Midbrain (tissue), 1 donor: ENCODE measurements at places on chromosomes 2 and 18.

- no peak for DNase-seq
Measured at GRCh38 chr18:64972545-64972944, 778.3 kb upstream of the CDH7 start.

- DNase-seq = no peak
Measured at GRCh38 chr2:190571686-190572085, 37.2 kb upstream of the NEMP2 start.

DNA sequence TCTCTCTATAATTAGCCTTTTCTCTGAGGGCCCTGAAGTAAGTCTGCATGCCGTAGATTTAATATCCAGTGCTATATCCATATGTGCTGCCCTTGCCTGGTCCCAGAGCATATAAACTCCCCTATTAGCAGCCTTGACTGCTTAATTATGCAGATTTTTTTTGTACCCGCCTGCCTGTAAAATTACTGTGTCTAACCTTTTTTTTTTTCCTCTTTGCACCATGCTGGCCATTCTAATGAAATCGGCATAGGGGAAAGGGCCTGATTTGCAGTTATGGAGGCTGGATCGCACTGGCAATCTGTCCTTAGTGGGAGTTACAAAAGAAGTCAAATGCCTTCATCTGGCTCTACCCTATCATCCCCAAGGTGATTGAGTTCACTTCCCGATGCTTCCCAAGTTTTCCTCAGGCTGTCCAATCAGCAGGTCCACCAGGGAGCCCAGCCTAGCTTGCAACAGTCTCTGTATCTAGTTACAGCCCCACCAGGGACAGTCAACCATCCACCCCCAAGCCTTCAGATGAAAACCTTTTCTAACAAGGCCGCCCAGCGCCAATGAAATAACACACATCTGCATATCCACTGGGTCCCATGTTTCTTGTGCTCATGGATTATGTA is 239.0 kb downstream of the ZNF521 start:
- no peak for DNase-seq

DNA sequence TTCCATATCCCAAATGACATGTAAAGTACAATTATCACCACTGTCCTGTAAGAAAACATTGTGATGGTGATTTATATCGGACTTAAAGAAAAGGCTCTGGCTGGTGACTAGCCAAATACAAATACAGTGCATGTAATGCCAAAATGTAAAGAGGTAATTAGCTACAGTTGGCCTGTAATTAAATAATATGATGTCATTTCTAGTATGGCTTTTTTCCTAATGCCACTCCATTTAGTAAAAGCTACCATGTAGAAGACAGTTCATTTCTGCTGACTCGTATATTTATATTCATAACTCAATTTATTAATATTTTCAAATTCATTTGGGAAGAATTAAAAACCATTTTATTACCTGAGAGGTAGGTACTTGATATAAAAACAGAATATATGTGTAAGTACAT is 815.7 kb downstream of the ERBB4 start:
- DNase-seq = no peak

- no peak for DNase-seq
Measured at GRCh38 chr2:96529376-96530143, 7.0 kb upstream of the ARID5A start.

DNA sequence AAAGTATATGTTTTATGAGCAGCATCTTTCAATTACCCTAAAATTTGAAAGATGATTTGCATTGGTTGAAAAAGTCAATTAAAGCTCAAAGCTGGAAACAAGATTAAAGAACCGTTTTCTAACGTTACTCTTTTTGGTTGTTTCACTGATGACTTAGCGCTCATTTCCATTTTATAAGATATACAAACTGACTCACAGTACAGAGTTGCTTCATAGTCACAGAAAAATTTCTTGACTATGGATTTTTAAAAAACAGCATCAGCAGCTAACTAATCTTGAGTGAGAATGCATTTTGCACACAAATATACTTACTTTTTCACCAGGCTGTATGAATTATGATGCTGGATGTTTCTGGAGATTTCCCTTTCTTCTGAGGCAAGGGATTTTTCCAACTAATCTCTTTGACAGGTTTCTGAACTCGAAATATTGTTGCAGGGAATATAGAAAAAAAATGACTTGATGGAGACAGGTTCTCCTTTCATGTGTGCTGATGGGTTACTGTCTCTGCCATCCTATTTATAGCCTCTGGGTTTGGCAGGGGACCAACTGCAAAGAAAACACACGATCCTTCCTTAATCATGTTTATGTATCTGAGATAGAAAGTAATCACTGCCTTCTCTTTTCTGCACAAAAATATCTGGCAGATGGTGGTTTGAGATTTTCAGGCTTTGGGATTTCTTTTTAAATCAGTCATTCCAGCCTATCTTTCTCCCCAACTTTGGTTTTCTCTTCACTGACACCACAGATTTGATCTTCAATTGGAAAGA is 129.4 kb upstream of the DAPL1 start:
- DNase-seq = no peak

- DNase-seq = no peak
Measured at GRCh38 chr2:39243469-39244123, at the start of gene CDKL4. Gene CDKL4 (minus strand): TSS chr2:39243970.

DNA sequence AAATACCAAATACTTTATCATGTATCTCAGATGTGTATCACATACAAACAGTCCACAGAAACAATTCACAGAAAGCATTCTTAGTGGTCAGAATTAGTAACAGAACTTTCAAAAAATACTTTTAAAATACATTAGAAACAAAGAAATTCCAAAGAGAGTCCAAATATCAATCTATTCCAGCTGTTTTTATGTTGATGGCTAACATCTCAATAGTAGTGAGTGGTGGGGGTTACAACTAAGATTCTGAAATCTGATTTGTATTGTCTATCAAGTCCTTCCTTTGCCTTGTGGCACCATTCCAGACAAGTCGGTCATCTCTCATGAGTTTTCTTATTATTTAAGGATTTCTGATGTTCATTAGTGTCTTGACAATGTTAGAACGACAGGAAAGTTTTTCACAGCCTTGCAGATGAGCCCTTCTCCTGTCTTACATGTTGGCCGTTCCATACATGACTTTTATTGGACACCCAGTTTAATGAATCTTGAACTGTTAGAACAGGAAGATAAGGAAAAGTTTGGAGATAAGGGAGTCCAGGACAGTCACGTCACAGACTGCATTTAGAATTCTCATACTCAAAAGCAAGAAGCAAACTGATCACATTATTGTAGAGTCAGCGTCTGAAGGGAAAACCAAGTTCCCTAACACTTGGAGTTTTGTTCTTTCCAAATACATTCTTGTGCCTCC is 410.3 kb downstream of the PID1 start:
- no peak for DNase-seq
